Kidney epithelial cell (primary cell): ENCODE measurements at places on chromosomes 12 and 14.

DNA sequence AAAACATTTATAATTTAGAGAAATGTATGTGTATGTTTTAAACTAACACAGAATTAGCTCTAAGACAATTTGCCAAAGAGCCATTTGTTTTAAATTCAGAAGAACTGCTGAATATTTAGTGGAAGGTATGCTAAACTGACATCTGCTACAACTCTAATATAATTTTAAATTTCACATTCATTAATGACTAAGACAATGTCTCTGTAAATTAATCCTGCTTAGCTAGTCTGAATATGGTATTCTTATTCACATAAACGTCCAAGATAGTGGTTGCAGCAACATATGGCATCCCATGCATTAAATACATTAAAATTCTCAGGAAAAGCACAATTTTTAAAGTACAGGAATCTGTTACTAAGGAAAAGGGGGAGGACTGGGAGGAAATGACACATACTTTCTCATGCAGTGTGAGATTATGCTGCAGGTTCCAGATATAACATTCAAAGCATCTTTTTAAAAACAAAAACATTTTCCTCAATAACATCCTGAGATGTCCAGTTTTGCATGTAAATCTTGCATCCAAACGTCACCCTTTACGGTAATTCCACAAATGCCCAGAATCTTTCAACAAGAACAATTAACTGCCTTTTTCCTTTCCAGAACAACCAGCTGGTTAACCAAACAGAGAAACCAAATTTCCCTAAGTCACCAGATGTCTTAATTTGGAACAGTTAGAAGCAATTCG, 26.9 kb downstream of the WDR89 start:
- DNase-seq: no peak

DNA sequence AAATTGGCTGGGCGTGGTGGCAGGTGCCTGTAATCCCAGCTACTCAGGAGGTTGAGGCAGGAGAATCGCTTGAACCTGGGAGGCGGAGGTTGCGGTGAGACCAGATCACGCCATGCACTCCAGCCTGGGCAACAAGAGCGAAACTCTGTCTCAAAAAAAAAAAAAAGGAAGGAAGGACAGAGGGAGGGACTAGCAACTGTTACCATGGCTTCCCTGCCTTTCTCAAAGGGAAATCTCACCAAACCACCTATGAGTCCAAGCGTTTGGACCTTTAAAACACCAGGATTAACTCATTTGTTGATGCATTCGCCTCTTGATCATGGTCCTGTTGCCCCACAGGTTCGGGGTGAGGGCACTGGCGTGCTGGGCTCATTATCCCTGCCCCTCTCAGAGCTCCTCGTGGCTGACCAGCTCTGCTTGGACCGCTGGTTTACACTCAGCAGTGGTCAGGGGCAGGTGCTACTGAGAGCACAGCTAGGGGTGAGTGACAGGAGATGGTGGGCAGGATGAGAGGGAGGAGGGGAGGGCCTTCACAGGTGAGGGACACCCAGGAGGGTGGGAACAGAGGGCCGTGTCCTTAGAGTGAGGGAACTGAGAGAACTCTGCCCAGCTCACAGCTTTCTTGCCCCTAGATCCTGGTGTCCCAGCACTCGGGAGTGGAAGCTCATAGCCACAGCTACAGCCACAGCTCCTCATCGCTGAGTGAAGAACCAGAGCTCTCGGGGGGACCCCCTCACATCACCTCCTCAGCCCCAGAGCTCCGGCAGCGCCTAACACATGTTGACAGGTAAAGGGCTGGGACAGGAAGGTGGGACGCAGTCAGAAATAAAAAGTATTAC, 10.2 kb upstream of the MYL6B start:
- DNase-seq: no peak

GRCh38 chr12:9347328-9348127, 139.3 kb upstream of the PZP start:
- no peak for DNase-seq

- DNase-seq: no peak
Measured at GRCh38 chr12:38138225-38139221, 178.1 kb upstream of the ALG10B start.

GRCh38 chr12:15289192-15289591, 33.1 kb upstream of the PTPRO start:
- DNase-seq: no peak
